ENCODE measurements at places on chromosomes 4 and X.

DNA sequence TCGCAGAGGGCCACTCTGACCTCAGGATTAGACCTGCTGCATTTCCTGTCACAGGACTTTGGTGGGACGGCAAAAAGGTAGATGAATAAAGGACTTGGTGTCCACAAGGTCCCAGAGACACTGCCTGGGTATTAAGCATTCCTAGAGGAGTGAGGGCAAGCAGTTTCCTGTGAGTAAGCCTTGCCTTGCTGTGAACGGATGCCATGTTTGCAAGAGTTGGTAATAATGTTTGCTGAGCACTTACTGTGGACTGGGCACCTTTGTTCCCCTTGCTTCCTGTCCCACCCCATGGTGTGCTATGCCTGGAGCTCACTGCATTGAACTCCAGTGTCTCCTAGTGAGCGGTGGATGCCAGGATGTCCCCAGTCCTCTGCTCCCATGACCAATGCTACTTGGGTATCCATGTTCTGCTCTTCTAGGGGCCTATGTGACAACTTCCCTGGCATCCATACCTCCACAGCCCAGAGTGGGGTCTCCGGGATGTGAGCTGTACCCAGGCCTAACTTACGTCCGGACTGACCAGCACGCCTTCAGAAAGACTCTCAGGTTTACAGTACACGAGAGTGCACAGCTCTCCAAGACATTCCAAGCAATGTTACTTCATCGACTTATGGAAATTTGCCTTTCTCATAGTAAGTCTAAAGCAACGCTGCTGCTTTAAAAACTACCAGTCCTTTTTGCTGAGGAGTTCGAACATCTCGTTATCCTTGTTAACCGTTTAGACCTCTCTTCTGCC is 95.5 kb upstream of the MSX1 start:
- DNase-seq: no peak

DNA sequence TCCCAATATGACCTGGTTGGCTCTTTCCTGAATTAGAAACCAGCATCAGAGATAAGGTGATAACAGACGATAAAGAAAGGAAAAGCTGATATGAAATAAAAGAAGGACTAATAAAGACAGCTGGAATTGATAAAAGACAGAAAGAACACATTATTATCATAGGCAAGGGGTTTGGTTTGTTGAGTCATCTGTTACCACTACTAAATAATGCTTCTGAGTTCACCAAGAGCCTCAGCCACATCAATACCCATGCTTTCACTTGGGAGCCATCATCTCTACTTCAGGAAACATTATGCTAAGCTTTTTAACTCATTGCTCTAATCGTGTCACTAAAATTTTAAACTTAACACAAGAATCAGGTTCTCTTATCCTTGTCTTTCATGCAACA is 27.6 kb downstream of the ANXA5 start:
- DNase-seq: no peak

DNA sequence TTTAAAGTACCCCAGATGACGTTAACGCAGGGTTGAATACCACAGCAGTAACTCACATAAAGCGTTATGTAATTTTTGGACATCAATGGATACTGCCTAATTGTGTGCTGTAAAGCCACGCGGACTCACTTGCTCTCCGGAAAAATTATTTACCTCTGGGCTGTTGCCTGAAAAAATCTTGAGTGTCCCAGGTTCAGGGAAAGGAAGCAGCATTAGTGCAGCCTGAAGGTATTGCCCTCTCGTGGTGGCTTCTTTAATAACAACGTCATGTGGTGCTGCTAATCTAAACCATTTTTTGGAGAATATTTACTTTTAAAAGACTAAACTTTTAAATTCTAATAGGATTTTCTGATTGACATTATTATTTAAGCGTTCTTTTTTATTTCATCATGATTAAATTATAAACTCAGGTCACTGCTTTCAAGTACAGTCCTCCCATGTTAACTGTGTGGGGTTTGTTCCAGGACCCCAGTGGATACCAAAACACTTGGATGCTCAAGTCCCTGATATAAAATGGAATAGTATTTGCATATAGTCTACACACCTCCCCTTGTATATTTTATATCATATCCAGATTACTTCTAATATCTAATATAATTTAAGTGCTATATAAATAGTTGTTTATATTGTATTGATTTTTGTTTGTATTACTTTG is 384.8 kb downstream of the FAM133A start:
- DNase-seq: no peak

DNA sequence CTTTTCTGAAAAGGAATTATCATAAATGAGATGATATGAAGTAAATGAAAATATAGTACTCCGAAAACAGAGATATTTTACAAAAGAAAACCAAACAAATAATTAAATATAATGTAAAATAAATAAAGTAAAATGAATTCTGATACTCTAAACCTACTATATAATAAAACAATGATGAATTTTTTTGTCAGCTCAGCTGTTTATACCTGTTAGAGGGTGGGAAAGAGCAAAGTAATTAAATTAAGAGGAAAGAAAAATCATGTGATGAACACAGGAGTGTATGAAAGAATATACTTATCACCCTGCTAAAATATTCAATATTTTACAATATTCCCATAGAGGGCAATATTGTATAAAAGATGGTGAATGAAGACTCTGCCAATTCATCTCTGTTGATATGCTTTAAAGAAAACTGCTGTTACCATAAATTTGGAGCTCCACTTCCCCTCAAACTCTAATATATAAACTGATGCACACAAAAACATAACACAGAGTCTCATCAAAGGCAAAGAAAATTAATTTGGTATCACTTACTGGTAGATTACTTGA is 6.5 kb upstream of the NDST4 start:
- no peak for DNase-seq

DNA sequence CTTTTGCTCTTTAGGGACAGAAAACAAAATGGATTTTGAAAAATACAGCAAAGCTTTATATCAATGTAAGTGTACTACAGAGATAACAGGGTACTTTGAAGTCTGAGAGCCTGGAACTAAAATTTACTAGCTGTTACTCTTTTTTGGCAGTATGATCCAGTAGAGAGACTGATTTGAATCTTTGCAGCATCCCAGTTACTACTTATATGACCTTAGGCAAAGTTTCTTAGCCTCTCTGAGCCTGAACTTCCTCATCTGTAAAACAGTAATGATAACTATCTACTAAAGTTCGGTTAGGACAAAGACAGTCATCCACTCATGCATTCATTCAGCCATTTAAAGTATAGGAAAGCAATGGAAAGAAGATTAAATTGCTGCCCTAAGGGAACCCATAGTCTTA is 10.1 kb downstream of the BRWD3 start:
- no peak for DNase-seq

- no peak for DNase-seq
Measured at GRCh38 chr4:176611951-176612350, 180.8 kb downstream of the VEGFC start.

GRCh38 chrX:2458309-2458708 is 42.5 kb downstream of the DHRSX start:
- DNase-seq: no peak

DNA sequence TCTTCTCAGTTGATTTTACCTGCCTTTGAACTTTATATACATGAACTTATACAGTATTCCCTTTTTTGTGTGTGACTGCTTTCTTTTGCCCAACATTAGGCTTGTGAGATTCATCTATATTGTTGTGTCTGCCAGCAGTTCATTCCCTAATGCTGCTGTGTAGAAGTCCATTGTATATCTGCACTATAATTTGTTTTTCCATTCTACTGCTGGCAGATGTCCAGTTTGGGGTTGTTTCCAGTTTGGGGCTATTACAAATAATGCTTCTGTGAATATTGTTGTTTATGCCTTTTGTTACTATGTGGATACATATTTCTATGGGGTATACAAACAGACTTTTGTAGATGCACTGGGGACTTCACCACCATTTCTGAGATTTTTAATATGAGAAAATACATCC is 268.4 kb downstream of the DCTD start:
- no peak for DNase-seq

- DNase-seq: no peak
Measured at GRCh38 chr4:177225605-177226004, 84.1 kb upstream of the NEIL3 start.

GRCh38 chr4:33975995-33976394 is 2268.3 kb downstream of the ARAP2 start:
- DNase-seq: no peak

GRCh38 chr4:153458969-153459368 is 7.2 kb upstream of the TMEM131L start:
- no peak for DNase-seq

GRCh38 chr4:82652062-82652461 is 90.3 kb upstream of the TMEM150C start:
- no peak for DNase-seq

GRCh38 chr4:87185146-87185870 is 35.1 kb downstream of the KLHL8 start:
- DNase-seq: no peak

- no peak for DNase-seq
Measured at GRCh38 chr4:159547645-159548308, 444.9 kb downstream of the RAPGEF2 start.

GRCh38 chrX:45421806-45422205 is 221.1 kb upstream of the DIPK2B start:
- no peak for DNase-seq

GRCh38 chrX:118627084-118627758 is 100.2 kb upstream of the IL13RA1 start:
- DNase-seq: no peak

- DNase-seq: no peak
Measured at GRCh38 chr4:52248820-52249219, 197.7 kb downstream of the SPATA18 start.

DNA sequence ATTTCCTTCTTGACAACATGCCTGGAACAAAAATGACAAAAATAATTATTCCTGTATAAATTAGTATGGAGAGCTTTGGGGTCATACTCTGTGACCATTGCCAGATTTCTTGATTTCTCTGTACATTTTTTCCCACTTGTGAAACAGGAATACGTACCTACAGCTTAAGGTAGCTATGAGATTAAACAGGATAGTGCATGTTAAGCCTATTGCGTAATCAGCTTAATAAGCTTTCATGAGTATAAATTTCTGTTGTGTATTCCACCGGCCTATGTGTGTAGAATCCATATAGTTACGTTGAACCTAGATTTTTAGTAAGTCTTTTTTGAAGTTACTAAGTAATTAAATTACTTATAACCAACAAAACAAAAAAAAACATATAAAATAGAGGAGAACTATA is 334.9 kb downstream of the DCTD start:
- DNase-seq: no peak

- no peak for DNase-seq
Measured at GRCh38 chr4:186688150-186688943, 35.3 kb downstream of the FAT1 start.

GRCh38 chr4:74109116-74109869 is 10.3 kb upstream of the CXCL2 start:
- no peak for DNase-seq

- DNase-seq: no peak
Measured at GRCh38 chr4:177302371-177303100, 7.1 kb upstream of the NEIL3 start.

- DNase-seq: no peak
Measured at GRCh38 chr4:139454111-139455045, at the start of gene RAB33B. RAB33B (plus strand) TSS chr4:139454121; CDS start chr4:139454196, 75 bp downstream.

DNA sequence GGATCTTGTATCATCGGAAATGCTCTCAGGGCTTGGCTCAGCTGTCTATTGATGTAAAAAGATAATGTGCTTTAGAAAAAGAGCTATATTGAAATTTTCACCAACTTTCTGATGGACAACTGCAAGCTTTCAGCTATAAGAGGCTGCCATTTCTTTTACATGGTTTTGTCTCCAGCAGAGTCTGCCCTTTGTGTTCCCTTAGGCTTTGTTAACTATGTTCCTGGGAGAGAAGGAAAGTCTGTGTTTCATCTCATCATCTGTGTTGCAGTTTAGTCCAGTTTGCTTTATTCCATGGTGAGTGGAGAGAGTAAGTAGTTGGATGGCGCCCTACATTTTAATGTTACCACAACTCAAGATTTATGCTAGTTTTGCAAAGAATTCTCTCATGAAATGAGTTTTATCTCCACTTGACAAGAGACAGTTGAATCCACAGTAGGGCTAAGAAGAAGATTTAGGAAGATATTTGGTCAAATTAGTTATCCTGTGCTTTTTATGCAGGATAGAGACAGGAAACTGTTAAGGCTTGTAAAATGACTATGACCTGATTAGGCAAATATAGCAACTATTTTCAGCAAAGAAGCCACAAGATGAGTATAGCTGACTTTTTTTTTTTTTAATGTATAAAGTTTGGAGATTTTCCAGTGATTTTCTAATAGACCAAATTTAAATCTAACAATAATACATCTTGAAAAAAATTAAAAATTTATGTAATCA is 16.5 kb downstream of the SEPTIN11 start:
- DNase-seq: no peak

GRCh38 chrX:137041329-137041728 is 7.5 kb upstream of the GPR101 start:
- DNase-seq: no peak

DNA sequence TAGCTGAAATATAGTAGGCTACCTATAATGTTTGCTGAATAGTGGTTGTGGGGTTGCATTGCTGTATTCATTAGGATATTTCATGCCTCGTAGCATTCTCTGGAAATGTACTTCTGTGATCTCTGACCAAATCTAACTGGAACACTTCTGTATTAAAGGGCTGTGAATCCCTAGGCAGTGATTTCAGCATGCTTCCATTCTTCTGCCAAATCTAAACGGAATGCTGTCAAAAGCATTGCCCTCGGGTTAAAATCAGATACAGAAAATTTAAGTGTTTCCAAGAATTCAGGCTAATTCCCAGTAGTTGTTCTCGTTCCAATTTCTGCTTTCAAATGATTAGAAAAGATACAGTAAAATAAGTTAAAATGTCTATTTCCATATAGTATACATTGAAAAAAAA is 1847.5 kb upstream of the IGFBP7 start:
- DNase-seq: no peak
